Stimulated activated CD4-positive, alpha-beta T cell treated with anti-CD3 and anti-CD28 coated beads, Interleukin-4, amount 100 ng/mL, for 1 hour (primary cell): ENCODE measurements at places on chromosomes 3 and 15.

DNA sequence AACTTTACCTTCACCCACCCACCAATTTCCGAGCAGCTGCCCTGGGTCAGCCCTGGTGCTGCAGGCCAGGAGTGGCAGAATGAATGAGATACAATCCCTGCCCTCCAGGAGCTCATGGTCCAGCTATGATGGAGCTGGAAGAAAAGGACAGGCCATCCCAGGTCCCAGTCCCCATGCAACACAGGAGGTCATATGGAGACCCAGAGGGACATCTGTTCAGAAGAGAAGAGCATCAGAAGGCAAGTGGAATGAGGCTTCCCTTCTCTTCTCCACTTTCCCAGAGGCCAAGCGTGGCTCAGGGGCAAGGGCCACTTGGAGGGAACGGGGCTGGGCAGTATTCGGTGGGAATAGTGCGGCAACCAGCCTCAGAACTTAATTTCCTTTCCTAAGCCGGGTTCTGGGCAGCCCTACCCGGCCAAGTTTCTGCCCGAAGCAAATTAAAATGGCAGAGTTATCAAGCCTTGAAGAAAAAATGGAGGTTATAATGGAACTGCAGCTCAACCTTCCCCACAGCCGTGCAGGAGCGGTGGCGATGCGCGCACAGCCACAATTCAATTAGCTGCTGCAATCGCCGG, 35.9 kb downstream of the TLE3 start:
- no peak for DNase-seq

- no peak for DNase-seq
These were observed 50.0 kb downstream of the ABCC5 start for GRCh38 chr3:183967693-183968092.

- no peak for DNase-seq
These were observed 31.3 kb downstream of the LDHAL6B start for GRCh38 chr15:59237924-59238331.

DNA sequence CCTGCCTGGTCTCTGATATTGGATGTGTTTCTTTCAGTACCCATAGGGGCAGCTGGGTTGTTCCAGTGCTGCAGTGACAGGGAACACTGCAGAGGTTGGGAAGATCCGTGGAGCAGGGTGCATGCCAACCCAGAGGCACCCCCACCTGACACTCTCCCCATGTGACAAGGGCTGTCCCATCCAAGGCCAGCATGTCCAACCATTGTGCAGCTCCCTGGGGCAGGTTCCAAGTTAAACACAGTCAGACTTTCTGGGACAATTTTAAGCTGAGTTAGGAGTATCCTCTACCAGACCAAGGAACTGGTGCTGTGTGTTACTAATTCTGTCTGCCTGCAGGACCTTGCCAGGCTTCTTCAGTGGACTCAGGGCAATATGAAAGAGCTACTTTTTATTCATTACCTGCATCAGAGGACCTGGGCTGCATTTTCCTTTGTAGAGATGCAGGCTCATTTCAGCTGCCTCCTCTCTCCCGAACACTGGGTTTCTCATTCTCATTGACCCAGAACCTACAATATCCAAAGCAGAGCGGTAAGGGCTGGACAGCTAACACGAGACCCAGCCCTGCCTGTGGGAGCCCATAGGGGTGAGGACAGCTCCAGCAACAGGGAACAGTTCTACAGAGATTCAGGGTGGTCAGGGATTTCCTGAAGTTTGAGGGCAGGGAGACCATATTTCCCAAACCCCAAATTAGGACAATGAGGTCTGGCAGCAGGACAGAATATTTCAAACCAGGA, 72.7 kb downstream of the SPSB4 start:
- DNase-seq = no peak

- no peak for DNase-seq
These were observed 46.6 kb downstream of the SLCO2A1 start for GRCh38 chr3:133983126-133983525.
